ENCODE measurements at places on chromosomes 5 and 9.

DNA sequence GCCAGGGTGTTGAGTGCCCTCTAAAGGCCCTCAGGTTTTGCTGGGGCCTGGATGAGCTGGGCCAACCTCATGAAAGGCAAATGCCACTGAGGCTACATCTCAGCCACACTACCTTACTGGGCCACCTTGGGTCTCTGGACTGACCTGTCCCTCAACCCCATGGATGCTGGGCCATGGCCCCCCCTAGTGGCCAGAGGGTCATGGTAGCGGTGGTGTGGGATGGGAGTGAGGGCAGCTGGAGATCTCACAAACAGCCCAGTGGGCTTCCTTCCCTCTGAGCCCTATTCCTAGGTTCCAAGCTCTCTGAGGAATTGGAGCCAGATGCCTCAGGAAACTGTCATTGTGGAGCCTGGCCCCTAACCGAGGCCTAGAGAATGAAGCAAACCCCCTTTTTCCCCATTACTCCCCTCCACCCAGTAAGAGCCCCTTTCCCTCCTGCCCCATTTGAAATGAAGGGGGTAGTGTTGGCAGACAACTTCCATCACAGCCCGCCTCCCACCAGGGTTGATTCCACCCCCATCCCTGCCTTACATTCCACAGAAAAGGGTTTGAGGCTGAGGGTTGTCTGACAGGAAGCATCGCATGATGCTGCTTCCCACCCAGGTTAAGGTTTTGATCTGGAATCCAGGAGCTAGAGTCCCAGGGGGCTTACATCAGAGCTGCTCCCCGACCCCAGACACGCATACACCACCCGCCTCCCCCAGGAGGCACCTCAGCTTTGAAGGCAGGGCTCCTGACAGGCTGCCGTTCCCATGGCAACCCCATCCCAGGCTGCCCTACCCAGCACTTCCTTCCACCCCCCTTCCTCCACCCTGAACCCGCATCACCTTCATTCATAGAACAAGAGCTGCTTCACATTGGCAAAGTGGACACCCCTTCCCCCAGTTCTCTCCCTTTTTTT lies 63.9 kb downstream of the PCDH1 start:
- peak; percentile 89 for DNase-seq

DNA sequence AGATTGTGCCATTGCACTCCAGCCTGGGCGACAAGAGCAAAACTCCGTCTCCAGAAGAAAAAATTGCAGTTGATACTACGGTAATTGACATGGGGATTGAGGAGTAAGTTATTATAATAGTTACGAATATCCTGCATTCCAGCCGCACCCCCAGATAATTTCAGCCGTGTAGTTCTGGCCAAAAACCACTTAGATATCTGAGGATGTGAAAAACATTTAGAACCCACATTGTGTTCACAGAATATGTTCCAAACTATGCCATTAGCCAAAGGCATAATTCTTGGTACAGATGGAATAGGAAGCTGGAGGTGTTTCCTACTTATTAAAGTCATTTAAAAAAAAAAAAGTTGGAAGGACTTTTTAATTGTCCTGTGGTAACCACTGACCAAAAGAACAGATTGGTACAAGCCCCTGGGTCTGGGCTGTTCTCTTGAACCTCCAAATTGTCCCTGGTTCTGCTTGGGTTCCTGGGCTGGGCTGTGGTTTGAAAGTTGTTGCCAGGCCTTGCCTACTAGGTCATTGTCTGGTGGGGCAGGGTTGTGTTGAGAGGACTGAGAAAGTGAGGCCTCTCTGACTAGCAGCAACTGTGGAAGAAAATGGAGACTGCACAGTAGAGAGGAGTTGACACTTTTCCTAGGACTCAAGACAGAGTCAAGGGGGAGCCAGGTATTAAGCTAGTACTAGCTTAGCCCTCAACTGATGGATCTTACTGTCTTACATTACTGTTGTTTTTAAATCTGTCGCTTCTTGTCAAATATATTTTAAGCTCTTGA lies 198.8 kb downstream of the NR3C1 start:
- DNase-seq: no peak

DNA sequence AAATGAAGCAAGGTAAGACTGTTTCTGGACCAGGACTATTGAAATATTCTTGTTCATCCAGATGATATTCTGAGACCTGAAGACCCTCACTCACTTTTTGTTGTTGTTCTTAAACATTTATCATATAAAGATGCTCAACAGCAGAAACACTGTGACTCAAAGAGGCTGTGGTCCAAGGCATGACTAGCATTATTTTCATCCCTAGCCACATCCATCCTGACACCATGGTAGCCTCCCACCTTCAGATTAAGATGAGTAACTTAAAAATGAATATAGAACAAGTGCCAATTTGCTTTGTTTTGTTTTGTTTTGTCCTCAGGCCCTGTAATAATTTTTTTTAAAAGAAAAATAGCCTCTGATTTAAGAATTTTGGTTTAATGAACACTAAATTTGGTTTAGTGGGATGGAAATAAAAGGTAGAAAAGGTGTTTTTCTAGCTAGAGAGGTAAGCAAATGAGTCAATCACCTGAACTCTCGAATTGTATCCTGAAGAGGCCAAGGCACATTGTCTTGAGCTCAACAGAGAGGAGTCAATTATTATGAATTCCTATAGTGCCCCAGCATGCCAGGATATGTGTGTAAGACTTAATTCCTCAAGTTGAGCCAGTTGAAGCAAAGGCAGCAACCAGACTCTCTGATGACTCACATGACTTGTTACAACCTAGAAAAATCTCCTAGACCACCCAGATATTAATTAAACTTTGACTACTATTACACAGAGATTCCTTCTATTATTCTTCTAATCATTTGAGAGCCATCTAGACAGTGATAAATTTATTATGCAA lies 380.1 kb upstream of the TUSC1 start:
- no peak for DNase-seq

- DNase-seq: no peak
These were observed 210.2 kb downstream of the SAXO1 start for GRCh38 chr9:18822850-18823249.

DNA sequence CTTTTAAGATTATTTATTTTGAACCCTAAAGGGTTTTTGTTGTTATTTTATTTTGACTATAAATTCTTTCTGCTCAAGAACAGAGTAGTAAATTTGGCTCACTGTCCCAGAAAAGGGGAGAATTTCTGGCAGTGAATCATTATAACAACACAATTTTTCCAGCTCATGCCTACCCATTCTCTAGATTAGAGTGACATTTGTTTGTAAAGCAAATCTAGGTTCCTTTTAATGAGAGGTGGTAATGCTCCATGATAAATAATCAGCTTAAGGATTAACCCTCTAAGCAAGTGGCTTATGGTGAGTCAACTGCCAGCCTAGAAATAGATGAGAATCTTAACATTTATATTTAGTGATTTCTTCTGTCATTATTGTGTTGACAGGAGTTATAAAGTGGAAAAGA lies 409.2 kb downstream of the NFIB start:
- no peak for DNase-seq

DNA sequence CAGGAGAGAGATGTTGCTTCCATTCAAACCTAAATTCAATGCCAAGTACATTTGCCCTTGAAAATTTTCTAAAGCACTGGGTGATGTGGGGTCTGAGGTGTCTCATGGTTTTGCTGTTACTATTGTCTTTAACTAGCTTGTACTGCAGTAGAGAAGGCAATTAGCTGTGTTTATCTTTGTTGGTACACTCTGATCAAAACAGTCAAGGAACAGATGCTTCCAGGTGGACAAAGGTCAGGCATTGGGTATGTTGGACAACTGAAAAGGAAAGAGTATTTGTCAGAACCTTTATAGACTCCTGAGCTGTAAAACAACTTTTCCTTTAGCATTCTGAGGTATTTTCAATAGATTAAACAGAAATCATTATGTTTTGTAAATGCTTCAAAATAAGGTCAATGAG lies 2228.7 kb upstream of the WWC1 start:
- DNase-seq: no peak

DNA sequence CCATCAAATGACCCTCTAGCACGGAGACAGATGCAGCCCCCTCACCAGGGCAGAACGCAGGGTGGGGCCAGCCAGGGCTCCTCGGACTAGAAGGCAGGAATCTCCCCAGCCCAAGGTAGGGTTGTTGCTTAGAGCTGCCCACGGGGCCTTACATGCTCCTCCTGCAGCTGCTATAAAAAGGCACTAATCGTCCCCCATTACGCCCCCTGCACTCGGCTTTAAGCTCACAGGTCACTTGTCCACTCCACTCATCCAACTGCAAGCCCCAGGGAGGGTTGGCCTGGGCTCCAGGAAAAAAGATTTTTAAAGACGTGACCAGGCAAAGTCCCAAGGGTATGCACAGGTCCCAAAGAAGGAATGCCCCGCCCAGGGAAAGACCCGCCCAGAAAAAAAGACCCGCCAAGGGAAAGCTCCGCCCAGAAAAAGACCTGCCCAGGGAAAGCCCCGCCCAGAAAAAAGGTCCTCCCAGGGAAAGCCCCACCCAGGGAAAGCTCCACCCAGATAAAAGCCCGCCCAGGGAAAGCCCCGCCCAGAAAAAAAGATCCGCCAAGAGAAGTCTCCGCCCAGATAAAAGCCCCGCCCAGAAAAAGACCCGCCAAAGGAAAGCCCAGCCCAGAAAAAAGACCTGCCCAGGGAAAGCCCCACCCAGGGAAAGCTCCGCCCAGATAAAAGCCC lies 11.1 kb downstream of the GRIN1 start:
- DNase-seq: no peak

DNA sequence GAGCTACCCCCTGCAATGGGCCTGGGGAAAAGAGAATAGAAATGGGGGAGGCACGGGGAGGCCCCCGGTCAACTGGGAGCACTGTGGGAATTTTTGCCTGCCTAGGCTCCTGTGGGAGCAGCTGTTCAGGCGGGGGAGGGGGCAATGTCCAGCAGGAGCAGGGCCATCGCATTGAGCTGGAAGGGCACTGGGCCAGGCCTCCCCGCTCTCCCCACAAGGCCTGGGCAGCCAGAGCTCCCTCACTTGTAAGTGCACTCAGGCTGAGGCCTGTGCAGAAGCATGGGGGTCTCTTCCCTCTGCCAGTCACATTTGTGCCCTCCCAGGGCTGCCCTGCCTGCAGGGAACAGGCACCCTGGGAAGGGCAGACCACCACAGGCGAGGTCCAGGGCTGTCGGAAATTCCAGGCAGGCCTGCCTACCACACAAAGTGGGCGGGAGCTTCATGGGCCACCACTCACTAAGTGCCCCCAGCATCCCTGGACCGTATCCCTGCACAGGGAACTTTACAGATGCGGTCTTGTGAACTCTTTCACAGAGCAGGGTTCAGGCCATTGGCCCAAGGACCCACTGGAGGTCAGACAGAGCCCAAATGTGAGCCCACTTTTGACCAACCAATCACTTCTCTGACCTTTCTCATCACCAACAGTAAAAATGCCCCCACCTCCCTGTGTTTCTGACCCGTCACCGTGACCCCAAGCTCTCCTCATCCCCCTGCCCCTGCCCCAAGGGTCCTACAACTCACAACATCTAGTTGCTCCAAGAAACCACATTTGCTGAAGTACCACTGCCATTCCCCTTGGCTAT lies 1.0 kb upstream of the CFAP157 start:
- peak; percentile 77 for DNase-seq

DNA sequence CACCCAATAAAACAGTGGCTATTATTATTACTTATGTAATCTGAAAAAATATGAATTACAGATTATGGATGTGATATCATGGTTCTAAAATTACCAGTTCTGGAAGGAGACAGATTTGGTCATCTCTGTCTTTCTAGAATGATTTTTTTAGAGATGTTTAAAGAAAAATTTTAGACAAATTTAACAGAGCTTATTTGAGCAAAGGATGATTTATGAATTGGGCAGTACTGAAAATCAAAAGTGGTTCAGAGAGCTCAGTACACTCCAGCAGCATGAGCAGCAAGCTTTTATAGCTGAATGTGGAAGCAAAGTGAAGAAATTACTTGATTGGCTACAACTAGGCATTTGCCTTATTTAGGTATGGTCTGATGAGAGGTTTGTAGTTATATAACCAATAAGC lies 11.0 kb downstream of the CAST start:
- no peak for DNase-seq

- no peak for DNase-seq
These were observed 69.8 kb downstream of the ACO1 start for GRCh38 chr9:32454280-32454679.

GRCh38 chr5:131394128-131394527 lies 130.3 kb downstream of the CDC42SE2 start:
- no peak for DNase-seq

DNA sequence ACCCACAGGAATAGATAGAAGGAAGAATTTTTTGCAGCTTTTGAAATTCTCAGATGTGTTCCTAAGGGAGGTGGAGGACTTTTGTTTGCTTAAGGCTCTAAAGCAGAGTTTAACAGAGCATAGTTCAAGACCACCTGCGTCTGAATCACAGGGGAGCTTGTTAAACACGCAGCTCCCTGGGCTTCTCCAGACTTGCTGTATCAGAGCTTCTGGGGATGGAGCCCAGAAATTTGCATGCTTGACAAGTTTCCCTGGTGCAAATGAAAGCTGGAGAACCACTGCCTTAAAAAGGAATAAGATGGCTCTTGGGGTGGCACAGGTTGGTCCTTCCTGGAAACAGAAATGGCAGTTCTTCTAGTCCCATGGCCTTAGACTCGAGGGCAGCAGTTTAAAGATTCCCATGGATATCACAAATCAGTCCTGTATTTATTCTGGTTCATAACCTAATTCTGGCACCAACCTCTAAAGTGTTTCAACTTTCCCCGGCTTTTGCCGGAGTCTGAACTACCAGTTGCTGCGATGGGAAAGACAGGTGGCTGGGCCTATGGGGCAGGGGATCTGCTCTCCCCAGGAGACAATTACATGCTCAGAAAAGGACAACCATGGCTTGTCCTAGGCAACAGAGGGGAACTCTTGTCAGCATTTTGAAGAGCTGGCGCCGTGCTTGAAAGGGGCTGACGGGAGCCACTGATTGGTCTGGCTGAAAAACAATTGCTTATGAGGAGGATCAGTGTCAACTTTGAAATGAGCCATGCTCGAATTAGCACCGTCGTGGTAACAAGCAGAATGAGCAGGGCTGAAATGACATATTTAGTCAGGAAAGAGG lies 599.6 kb downstream of the CCDC171 start:
- no peak for DNase-seq

DNA sequence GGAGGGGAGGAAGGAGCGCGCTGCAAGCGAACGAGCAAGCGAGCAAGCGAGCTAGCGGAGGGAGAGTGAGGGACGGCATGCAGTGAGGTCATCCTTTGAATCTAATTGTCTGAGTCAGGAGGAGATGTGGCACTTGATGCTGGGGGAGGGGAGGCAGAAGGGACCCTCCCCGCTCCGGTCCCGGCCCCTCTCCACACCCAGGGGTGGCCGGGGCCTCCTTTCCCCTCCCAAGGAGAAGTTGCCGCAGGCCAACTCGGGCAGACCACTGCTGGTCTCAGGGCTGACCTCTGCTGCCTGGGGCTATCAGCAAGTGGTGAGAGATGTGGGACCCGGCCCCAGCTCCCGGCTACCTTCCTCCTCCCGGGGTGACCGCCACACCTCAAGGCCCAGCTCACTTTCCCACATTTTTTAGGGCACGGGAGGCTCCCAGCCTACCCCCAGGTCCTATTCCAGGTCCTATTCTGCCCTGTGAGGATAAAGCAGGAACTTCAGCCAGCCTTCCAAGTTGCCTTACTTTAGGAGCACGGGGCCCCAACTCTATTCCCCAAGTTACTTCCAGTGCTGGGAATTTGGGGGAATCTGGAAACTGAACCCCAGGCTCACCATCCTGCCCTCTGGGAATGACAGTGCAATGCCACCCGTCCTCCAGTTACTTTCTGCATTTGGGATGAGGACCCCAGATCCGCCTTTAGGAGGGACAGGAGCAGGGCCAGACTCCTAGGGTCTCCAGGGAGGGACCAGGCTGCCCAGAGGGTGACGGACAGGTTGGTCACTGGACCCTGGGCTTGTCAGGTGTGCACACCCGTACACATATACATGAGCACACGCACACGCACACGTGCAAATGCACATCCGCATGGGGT lies 11.1 kb downstream of the CNTFR start:
- DNase-seq: peak; percentile 44
